ENCODE measurements at places on chromosomes 12 and 14.
A peak's percentile ranks its signal among the peaks of the same experiment; 100 is the strongest.

DNA sequence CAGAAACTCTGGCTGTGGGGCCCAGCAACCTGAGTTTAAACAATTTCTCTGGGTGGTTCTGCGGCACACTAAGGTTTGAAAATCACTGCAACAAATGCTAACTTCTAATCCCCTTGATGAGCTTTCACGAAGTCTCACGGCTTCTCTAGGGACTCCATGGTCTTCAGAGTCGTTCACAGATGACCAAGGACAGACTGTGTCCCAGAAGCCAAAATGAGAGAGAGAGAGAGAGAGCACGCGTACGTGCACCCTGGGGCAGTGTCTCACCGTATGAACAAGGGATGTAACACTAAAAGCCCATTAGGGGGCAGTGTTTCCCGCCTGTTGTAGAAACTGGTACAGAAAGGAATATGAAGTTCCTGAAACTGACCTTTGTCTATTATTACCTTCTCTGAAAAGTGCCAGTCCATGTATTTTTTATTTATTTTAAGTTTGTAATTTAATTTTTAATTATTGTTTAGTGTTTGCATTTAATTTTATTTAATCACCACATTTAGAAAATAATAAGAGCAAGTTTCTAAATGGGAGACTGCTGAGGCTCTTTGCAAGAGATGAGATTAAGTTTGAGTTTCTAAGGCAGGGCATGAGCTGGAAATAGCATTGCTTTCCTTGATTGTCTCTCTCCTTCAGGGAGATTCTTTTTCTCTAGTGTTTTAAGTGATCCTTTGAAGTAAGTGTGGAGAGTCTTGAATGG is 3.4 kb downstream of the APOLD1 start:
- peak; percentile 60 for DNase-seq

DNA sequence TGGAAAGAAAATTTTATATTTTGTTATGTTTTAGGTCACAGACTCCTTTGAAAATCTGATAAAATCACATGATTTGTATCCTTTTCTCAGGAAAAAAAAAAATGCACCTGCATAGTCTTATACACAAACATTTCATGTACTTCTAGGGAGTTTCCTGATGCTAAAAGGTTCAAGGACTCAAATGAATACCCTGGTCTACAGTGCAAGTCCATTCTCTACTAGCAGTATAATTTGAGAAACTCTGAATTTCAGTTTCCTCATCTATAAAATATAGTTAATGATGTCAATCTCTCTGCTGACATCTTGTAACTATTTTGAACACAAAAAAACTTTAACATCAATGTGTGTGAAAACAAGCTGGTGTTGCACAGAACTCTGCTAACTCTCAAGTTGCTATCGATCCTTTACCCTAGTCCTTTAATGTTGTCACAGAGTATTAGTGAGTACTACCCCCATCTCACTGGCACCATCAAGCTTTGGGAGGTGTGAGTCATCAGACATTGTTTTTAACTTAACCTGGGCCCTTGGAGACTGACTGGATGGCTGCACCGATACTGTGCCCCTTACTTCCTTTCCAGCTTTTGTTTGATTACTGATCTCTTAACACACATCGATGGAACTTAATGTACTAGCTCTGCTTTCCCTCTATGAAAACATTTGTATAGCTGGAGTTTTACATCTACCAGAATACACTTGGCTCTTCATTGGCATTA is 251.9 kb upstream of the SOX5 start:
- no peak for DNase-seq

DNA sequence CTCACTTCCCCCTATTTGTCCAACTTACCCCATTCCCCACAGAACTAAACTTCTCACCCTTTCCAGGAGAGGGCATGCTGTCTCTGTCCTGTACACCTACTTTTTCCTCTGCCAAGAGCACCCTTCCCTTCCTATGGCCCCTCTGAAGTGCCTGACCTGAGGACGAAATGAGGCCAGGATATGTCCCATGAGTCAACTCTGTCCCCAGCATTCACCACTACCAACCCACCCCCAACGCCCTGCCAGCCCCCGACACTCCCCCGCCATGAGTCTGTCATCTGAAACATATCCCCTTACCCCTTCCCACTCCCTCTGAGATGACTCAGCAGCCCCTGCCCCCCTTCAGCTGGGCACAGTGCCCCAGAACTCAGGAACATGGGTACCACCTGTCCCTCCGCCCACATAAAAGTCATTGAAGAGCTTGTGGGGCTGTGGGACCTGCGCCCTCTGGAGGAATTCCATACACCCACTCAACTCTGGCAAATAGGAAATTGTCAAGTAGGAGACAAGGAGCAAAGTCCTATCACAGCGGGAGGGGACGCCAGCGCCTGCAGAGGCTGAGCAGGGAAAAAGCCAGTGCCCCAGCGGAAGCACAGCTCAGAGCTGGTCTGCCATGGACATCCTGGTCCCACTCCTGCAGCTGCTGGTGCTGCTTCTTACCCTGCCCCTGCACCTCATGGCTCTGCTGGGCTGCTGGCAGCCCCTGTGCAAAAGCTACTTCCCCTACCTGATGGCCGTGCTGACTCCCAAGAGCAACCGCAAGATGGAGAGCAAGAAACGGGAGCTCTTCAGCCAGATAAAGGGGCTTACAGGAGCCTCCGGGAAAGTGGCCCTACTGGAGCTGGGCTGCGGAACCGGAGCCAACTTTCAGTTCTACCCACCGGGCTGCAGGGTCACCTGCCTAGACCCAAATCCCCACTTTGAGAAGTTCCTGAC is 26.3 kb downstream of the ITGA7 start:
- DNase-seq: no peak

GRCh38 chr12:3199551-3200031 is 122.4 kb downstream of the TSPAN9 start:
- no peak for DNase-seq

GRCh38 chr14:91911474-91912032 is 35.9 kb downstream of the FBLN5 start:
- peak; percentile 32 for DNase-seq

GRCh38 chr12:2779281-2779680 is 15.5 kb upstream of the FKBP4 start:
- DNase-seq: no peak

DNA sequence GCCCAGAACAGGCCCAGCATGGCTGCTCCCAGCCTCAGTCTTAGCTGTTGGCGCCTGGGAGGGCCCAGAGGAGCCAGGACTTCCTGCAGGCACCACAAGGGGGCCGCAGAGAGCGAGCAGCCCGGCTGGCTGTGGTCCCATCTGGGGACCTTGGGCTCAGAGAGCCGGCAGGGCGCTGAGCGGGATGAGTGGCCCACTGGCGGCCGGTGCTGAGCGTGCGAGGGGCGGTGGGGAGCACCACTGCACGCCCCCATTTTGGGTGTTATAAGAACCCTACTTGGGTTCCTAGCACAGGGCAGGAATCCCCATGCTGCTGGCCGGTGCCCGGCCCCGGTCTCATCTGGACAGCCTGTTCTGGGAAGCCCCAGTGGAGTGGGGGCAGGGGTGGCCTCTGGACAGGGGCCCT is 25.9 kb upstream of the CRIP2 start:
- peak; percentile 73 for DNase-seq

DNA sequence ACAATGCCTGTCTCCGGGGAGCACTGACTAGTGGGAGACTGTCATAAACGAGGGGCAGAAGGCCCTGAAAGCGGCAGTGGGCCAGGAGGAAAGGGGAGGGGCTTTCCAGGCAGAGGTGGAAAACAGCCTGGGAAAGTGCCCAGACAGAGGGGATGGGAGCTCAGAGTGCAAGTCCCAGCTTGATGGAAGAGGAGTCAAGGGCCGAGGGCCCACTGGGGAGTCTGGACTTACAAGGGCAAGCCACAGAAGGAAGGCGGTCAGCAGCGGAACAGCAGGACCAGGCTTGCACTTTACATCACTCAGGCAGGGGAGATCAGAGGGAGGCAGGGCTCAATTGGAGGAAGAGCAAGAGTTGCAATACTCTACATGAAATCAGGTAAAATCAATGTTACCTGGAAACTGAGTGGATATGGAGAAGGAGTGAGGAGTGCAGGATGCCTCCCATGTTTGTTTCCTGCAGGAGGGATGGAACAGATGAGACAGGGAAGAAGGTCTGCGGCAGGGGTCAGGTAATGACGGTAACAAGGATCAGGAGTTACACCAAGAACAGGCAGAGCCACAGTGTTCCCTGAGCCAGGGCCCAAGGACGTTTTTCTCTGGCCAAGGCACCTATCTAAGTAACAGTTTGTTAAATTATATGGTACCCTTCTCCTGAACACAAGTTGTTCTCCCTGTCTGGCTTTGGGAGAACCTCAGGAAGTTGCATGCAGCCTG is 23.8 kb downstream of the PXN start:
- no peak for DNase-seq

DNA sequence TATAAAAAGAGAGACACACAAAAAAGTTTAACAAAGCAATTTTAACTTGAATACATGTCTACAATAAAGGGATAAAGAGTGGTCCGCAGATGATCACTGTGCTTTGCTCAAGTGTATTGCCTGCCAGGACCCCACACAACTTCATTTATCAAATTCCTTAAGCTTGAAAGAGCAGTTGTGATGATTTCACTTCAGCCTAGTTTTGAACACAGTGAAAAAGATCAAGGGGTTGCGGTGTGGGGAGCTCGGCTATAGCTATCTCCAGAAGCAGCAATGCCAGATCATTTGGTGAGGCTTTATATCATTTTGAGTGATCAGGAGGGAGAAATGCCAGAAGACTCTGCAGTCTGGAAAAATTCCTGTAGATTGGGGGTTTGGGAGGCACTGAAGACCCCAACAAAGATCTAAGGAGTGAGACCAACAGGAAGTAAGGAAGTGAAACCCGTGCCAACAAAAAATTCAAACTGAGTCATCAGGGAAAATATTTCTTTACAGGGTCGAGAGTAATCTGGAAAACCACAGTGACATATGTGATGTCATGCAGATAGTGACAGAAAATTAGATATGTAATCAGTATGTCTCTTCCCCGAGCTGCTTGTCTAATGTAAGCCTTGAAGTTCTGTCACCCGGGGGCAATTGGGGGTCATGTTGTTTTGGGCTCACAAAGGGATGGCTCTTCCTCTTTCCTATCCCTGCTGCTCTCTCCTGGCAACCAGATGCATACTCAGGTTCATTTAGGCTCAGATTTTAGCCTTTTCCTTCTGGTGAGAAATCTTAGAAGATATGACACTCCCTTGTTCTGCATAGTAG is 221.8 kb downstream of the MSRB3 start:
- no peak for DNase-seq

DNA sequence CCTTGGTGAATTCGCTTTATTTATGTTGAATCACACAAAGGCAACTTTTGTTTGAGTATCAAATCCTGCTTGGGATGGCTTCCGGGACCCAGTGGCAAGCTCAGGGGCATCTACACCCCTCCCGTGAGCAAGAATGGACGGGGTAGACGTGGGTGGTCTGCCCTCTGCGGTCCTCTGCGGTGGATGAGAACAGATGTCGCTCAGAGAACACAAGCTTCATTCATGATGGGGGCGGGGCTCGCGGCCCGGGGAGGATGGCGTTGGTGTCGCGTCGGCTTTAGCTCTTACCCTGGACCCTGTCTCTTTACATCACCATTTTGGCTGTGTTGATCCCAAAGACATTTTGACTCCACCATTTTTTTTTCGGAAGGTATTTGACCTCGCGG is 158.5 kb upstream of the RTL1 start:
- no peak for DNase-seq

GRCh38 chr14:96160076-96160912 is 44.3 kb upstream of the BDKRB2 start:
- no peak for DNase-seq

DNA sequence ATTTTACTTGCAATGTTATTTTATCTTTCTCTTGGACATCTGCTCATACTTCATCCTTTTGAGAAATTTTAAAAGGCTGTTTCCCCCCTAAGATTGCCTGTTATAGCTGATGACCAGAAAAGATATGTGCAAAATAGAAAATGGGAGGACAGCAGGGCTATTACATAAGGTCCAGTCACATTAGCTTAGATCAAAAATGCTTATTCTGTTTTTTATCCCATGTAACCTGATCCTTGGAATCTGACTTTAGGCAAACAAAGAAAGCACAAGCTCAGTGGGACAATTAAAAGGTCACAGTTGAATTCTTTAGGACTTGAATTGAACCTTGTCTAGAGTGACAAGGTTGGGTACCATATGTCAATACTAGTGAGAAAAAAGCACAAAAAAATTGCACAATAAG is 65.1 kb upstream of the TRHDE start:
- no peak for DNase-seq

- DNase-seq: no peak
These were observed 25.7 kb downstream of the C14orf132 start for GRCh38 chr14:96064866-96065265.

- DNase-seq: peak; percentile 61
These were observed 5.2 kb upstream of the KRT85 start for GRCh38 chr12:52372216-52373154.

- no peak for DNase-seq
These were observed 99.8 kb upstream of the NRXN3 start for GRCh38 chr14:78070344-78070743.

DNA sequence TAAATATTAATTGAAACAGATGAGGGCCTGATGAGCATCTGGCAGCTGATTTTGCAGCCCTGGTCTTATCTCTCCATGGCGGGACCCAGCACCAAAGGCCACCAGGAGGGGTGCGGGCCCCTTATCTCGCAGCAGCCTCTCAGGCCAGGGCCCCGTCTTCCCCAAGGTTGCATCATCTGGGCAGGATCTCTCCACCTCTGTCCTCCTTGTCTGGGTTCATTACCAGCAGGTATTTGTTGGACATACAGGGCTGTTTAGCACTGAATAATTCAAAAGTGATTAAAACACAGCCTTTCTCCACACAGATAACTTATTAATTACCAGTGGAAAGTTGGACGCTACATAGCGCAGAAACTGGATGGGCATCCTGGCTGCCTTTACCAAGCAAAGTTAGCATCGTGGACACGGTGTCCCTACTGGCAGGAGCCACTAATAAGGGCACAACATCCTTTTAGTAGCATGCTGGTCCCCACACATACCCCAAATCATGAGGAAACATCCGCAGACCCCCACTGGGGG is 25.8 kb downstream of the TMEM120B start:
- DNase-seq: no peak

- no peak for DNase-seq
These were observed 387.5 kb downstream of the EGLN3 start for GRCh38 chr14:33563191-33563900.

GRCh38 chr14:74524076-74524811 is 30.7 kb downstream of the ISCA2 start:
- DNase-seq: no peak

DNA sequence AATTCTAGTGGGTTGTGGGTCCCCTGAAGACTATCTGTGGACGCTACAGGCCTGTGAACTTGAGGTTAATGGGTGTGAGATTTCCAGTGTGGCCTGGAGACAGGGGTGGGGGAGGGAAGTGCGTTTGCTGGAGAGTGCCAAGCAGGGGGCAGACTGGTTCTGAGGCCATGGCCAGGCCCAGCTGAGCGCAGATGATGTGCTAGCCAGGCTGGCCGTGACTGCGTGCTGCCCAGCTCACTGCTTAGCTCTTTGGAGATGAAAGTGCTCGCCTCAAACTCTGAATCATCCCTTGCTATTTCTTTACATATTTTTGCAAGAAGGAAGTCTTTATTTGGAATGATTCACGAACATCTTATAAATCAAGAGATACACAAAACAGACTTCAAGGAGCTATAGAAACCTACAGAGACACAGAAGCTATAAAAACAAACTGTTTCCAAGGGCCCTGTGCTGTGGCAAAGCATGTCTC is 75.2 kb upstream of the PLEKHG3 start:
- no peak for DNase-seq
